CD4-positive, alpha-beta T cell (primary cell): ENCODE measurements at places on chromosomes 5 and 9. TPM values are rescaled to one million over a fixed set of nuclear protein-coding genes. Genes with fewer than 3 reads are reported as not detected.

NR6A1 gene
- not detected for total RNA-seq

- DNase-seq, result no peak
These were observed 120.2 kb upstream of the RASA1 start for GRCh38 chr5:87147441-87147840.

SPATA9 gene
- total RNA-seq, result not detected

DNA sequence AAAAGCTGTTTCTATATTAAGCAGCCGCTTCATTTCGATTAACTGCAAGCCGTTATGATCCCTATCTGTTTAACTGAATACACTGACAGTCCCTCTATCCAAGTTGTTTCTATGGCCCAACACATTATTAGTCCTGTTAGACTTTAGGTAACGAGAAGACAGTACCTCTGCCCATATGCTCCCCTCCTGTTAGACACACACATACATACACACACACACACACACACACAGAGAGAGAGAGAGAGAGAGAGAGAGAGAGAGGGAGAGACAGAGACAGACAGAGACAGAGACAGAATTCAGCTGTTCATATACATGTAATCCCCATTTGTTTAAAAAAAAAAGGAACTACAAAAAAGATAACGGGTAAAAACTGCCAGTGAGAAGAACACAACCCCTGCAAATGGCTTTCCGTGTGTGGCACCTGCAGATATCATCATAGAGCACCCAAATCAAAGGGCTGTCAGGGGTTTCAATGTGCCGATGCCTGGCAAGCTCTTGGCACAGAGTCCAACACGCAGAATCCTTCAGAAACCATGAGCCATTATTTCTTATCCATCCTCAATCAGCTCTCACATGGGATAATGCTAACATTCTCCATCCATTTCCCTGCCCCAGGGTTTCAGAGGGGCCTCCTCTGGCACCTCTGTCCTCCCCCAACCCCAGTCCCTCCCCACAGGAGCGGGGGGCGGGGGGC lies 144.0 kb downstream of the MYO10 start:
- DNase-seq, result no peak

CFAP90 gene
- not detected for total RNA-seq

DNA sequence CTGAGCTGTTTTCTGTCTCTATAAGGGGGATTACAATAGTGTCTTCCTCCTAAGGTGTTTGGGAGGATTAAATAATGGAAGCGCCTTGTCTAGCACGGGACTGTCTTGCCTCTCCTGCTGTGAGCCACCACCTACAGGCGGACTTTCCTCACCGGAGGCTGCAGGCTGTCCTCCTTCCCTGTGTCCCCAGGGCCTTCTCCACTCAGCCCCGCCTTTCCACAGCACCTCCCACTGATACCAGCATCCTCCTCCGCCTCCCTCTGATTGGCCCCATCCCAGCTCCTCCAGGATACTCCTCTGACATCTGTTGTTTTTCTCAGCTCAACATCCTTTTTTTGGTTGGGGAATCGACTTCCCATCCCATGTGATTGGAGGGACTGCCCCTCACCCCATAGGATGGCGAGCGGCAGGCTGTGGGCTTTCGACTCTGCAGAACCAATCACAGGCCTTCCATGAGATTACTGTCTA lies 851 bp upstream of the ZDHHC12 start:
- DNase-seq, result peak; percentile 72

- no peak for DNase-seq
These were observed 5.9 kb upstream of the LARS1 start for GRCh38 chr5:146188358-146188757.

TMEM174 gene
- total RNA-seq, result not detected

SPATA31C1 gene
- not detected for total RNA-seq

GRCh38 chr5:138610415-138610917 lies 35.3 kb upstream of the HSPA9 start:
- DNase-seq, result no peak

- no peak for DNase-seq
These were observed 139.7 kb downstream of the C5orf15 start for GRCh38 chr5:133828722-133829121.

OR1J2 gene
- total RNA-seq, result not detected

GRCh38 chr9:84781458-84781857 lies 111.9 kb downstream of the NTRK2 start:
- DNase-seq, result peak; percentile 26

DNA sequence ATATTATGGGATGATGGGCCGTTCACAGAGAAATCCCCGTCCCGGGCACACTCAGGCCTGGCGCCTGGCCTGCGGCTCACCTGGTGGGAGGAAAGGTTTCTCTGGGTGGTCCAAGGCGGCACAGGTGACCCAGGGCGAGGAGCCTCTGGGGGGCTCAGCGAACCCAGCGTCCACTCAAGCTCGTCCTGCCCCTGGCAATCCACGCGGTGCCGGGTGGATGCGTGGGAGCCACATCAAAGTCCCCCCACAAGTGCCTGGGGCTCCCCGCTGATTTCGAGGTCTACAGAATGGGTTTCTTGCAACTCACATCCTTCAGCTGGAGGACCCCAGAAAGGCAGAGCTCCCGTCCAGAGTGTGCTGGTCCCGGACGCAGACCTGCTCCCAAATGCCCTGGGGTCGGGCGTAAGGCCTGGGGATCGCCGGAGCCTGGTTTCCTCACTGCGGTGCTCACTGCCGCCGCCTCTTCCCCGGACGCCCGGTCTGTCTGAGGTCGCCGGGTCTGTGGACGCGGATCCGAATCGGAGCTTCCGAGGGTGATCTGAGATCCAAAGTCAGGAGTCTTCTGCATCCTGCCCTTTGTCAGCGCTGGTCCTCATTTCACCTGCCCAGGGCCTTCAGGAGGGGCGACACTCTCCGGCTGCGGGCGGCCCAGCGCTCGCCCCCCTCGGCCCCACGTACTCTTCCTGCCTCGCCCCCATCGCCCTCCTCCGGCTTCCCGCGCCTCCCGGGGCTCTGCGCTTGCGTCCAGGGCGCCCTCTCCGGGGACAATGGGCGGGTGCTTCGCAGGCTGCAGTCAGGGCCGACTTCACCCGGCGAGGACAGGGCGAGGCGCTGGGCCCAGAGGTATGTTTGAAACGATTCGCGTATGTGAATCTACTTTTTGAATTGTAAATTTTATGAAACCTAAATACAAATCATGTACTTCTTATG lies 20.0 kb upstream of the RUFY1 start:
- DNase-seq, result peak; percentile 62

GRCh38 chr9:33860200-33860871 lies 43.4 kb downstream of the UBE2R2 start:
- no peak for DNase-seq

- DNase-seq, result no peak
These were observed 48.2 kb upstream of the MTMR12 start for GRCh38 chr5:32360906-32361305.

GRCh38 chr9:27571011-27571410 lies 2.3 kb downstream of the C9orf72 start:
- no peak for DNase-seq

DNA sequence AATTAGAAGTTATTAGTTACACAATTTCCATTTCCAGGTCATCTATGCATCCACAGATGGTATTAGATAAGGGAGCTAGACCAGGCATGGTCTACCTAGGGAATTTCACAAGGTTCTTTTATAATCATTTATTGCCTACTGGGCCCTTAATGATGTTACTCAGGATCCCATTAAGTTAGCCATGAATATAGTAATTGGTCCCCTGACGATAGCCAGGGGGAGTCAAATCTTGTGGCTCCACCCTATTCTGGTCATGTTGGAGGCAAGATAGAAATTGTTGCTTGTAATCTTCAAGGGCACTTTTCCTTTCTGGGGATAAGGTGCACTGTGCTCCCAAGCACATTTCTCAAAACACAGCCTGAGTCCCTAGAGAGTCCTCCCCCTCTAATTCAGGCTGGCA lies 14.1 kb upstream of the ELL2 start:
- no peak for DNase-seq

SGCD gene
- total RNA-seq, result not detected

DNA sequence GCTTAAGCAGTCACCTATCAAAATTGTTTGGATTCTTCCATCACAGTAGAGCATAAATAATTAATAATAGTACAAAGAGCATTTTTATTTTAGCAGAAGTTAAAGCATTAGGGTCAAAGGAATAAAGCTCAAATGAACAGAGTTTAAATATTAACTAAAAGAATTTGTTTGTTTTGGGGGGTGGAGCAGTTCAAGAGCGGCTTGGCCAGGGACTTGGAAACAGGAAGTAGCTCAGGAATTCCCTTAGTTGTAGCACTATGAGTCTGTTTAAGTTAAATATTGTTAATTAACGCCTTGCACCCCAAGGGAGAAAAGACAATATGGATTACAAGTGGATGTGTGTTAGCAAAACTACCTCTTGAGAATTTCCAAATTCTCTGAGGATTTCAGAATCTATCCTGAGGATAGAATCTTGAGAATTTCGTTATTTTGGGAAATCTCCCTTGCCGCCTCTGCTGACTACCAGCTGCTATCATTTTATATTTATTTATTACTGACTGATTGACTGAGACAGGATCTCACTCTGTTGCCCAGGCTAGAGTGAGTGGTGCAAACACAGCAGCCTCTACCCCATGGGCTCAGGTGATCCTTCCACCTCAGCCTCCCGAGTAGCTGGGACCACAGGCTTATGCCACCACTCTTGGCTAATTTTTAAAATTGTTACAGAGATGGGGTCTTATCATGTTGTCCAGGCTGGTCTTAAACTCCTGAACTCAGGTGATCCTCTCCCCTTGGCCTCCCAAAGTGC lies 96.7 kb upstream of the CHD1 start:
- DNase-seq, result no peak

- no peak for DNase-seq
These were observed 2.7 kb downstream of the HEMGN start for GRCh38 chr9:97935276-97935675.
